ENCODE measurements at places on chromosomes 1 and 21. TPM values are rescaled to one million over a fixed set of nuclear protein-coding genes. Genes with fewer than 3 reads are reported as not detected.

DNA sequence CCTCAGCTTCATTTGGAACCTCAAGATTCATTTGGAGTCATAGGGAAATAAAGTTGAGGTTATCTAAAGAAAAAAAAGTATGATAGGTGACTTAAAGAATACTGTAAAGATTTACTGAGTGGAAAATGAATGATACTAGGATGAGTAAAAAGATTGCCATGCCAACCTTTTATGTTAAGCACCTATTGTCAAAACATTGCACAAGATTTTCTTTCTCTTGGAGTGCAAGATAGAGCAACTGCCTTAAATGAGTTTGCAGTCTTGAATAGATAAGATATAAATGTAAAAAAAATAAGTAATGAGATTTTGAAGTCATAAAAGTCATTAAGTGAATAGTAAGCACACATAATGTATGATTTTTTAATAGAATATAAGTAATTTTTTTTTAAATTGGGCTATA is 5.1 kb upstream of the ANGPTL1 start:
- DNase-seq = no peak

GRCh38 chr1:32925403-32926162 is 24.4 kb upstream of the TMEM54 start:
- DNase-seq = no peak

- DNase-seq = no peak
Measured at GRCh38 chr1:187987236-187987776, 1158.6 kb downstream of the PLA2G4A start.

DNA sequence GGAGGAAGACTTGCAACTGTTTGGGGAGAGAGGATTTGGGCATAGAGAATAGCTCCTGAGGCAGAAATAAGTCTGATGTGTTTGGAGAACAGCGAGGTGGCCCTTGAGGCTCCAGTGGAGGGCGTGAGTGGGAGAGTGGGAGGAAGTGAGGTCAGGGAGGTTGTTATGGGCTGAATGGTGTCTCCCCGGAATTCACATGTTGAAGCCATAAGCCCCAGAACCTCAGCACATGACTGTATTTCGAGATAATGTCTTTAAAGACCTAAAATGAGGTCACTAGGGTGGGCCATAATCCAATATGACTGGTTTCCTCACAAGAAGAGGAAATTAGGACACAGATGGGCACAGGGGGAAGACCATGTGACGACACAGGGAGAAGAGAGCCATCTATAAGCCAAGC is 17.9 kb upstream of the APP start:
- DNase-seq = no peak

DNA sequence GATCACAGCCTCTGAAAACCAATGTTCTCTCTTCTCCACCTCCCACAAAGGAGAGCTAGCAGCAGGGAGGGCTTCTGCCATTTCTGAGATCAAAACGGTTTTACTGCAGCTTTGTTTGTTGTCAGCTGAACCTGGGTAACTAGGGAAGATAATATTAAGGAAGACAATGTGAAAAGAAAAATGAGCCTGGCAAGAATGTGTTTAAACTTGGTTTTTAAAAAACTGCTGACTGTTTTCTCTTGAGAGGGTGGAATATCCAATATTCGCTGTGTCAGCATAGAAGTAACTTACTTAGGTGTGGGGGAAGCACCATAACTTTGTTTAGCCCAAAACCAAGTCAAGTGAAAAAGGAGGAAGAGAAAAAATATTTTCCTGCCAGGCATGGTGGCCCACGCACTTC is 35.8 kb upstream of the TDRD10 start:
- DNase-seq = no peak

DNA sequence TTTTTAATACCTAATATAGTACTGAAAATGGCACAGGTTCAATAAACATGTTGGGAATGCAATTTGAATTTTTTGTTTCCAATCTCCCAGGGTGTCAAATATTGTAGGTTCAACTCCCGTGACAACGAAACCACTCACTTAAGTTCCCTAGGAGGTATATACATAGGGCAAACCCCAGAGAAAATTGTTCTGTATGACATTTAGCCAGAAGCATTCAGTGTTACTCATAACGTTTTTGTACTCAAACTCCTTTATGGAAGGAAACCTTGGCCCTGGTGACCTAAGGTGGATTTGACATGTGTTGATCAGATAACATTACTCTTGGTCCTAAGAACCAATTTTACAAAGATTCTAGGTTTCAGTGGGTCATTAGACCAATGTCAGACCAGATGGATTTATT is 110.6 kb downstream of the USP25 start:
- DNase-seq = no peak

- no peak for DNase-seq
Measured at GRCh38 chr1:153341431-153341934, 7.2 kb downstream of the PGLYRP4 start.

Gene LDLRAD2
- total RNA-seq = not detected

Gene CLIC4
- 106 TPM for total RNA-seq

DNA sequence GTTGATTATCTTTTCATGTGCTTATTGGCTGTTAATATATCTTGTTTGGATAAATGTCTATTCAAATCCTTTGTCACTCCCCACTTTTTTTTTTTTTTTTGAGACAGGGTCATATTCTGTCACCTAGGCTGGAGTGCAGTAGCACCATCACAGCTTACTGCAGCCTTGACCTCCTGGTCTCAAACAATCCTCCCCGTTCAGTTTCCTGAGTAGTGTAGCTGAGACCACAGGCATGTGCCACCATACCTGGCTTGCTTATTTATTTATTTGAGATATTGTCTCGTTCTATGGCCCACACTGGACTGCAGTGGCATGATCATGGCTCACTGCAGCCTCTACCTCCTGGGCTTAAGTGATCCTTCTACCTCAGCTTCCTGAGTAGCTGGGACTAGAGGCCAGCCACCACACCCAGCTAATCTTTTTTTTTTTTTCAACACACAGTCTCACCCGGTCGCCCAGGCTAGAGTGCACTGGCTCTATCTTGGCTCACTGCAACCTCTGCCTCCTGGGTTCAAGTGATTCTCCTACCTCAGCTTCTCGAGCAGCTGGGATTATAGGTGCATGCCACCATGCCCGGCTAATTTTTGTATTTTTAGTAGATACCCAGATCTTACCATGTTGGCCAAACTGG is 13.9 kb upstream of the MYCL start:
- DNase-seq = no peak

Gene ZNF281
- total RNA-seq = 48.5 TPM

DNA sequence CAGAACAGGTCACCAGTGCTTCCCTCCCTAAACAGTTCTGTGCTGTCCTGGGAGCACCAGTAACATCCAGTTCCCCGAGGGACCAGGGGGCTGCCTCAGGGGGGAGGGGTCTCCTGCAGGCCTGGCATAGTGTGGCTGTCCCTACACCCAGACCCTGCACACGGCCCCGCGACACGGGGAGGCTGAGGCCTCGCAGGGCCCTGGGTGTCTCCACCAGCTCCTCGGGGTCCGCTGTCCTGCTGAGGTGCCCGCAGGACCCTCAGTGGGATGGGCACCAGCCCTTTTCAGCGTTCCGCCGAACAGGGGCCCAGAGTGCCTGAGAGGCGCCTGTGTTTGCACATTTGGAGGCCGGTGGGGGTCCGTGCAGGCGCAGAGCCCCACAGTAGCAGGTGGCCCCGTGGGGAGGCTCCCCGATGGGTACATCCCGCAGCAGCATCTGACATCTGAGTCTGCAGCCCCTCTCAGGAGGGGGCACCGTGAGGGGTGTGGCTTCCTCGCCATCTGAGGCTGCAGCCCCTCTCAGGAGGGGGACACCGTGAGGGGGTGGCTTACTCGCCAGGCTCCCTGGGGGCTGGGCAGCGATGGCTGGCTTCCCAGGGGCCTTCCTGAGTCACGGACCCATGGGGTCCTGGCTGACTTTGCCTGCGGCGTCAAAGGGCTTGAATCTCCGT is 18.5 kb upstream of the C1orf159 start:
- no peak for DNase-seq

GRCh38 chr1:223877804-223878203 is 32.1 kb upstream of the TP53BP2 start:
- DNase-seq = no peak
